ENCODE measurements at places on chromosomes 5 and 9.

DNA sequence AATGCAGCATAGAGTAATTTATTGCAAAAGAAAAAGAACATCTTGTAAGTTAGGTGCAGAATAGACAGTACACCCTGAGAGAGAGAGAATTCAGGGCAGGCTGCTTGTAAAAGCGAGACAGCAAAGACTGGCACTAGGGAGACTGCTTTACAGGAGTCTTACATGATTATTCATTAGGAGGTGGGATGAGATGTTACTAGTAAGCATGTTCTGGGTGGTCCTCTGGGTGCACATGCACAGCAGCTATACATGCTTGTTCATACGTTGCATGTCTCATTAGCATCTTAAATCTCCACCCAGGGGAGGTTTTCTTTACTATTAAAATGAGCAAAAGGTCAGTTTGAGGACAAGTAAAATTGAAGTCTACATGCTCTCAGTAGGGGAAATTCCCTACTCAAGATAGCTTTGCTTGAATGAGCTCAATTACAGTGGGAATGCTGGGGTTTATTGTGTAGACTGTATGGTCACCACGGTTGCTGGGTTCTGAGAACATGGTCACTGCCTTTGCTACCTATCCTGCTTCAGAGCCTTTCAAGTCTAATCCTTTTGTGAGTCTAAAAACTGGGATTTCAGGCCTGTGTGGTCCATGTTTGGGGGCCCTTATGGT, 60.6 kb downstream of the RGS7BP start:
- DNase-seq = no peak

DNA sequence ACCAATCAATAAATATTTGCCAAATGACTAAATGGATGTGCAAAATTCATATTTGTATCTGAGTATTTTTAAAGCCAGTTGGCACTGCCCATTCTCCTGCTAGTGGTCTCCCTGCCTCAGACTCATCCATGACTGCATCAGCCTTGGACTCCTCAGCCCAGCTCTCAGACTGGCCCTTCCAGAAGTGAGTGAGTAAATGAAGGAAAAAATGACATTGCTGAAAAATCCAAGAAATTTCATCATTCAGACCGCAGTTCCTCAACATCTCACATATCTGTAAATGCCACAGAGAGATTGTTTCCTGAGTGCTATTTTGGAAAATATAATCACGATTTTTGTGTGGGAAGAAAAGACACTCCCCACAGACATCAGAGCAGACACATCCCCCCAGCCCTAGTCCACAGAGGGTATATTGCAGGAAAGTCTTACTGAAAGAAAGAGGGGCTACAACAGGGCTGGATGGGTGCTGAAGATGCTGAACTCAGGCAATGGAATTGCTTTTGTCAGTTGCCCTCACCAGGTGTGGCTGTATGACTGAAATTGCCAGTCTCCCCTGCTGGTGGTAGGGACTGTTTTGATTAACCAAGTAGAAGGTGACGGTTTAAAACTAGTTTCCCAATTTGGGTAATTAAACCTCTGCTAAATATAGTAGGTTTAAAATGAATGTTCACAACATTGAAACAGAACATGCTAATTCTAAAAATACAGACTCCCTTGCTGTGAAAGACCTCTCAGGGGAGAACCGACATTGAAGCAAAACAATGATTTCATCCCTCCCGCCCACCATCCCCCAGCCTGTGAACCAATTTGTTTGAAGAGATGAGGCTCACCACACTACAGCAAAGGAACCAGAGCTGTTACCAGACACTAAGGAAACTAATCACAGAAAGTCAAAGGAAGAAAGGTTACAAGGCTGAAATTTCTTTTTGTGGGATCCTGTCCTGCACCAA, 158.8 kb downstream of the DEPDC1B start:
- DNase-seq = no peak

- no peak for DNase-seq
Observed at GRCh38 chr5:4579679-4580078, 560.5 kb upstream of the ADAMTS16 start.

GRCh38 chr9:96554326-96554725, 65.3 kb downstream of the CDC14B start:
- no peak for DNase-seq

DNA sequence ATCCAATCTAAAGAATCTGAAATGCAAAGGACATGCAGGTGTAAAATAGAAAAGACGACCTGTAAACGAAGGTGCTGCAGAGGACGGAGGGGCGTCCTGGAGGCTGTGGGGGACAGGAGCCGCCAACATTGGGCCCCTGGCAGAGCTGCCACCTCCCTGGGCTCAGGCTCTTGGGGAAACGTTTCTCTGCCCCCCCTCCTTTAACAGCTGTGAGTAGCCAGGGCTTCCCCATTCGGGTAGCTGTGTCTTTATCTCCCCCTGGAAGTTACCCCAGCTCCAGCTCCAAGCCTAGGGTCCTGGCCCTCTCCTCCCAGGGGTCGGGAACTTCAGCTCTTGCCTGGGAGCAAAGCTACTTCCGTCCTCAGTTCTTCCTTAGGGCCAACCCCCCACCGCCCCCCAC, 51.5 kb downstream of the PSD2 start:
- DNase-seq = no peak

DNA sequence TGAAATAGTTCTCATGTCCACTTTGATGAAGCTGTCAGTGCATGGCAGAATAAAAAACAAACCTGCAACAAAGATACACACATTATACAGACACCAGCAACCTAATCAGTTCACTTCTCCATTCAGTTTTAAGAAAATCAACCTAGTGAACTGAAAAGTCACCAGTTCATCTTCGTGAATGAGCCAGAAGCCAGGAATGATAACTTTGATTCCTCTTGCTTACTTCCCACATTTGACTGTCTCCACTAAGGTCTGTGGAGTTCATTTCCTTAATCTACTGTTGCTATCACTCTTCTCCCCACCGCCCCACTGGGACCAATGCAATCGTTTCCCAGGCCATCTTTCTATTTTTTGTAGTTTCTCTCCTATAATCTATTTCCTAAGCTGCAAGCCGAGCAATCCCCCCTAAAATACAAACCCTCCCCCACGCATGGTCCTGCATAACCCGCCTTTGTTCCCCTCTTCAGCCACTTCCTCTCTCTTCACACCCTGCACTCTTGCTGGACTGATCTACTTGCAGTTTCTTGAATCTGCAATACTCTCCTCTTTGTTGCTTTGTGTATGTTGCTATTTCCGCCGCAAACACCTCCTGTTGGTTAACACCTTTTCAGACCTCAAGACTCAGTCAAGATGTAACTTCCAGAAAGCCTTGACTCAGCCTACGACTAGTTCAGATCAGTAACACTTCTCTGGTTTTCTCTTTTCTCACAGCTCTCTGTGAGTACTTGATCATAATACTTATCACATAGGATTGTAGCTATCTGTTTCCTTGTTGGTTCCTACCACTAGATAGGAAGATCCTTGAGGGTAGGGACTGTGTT, 16.6 kb downstream of the STOM start:
- peak; percentile 33 for DNase-seq

GRCh38 chr9:127919253-127919815, 2.5 kb upstream of the ST6GALNAC4 start:
- DNase-seq = no peak

GRCh38 chr5:76391014-76391413, 12.1 kb upstream of the IQGAP2 start:
- DNase-seq = no peak

- no peak for DNase-seq
Observed at GRCh38 chr5:126363658-126364057, 59.6 kb upstream of the GRAMD2B start.

DNA sequence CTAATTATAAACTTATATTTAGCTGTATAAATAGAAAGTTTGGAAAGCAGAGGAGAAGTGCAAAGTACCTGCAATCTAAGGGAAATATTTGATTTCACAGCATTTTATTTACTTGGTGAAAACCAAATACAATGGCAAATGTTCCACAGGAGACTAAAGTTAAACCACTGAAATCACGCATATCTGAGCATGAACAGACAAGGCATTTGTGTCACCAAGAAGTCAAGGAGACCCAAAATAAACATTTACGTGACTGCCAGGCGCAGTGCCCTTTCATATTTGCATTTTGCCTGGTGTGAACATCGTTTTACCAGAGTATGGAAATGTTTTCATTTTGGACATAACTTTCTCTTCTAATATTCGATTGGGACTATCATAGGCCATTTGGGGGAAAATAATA, 20.6 kb downstream of the UGCG start:
- DNase-seq = no peak

DNA sequence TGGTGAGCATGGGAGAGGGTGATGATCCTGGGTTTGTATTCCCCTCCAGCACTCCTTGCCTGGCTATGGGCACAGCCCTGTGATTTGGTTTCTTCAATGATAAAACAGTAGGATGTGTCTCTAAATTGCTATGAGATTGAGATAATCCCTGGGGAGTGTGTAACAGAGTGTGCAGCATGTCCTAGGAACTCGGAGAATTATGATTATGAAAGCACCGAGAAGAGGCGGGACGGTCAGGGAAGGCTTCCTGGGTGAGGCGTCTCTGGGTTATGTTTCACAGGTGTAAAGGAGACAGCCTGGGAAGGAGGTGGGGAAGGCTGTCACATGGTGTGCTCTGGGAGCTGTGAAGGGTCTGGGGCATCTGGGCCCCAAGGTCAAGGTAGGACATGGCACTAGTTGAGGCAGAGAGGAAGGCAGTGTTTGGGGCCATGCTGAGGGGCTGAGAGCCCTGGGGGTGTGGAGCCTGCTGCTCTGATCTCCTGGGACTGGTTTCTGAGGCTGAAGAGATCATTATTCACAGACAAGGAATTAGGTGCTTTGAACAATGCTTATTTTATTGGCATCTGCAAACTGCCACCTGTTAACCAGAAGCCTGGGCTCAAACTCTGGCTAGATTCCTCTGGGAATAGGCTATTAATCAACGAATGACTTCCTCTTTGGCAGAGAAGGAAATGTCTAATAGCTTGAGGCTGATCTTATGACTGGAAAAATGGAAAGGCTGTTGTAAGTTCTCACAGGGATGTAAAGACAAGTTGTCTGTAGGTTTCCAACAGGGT, 73.8 kb upstream of the IL12B start:
- no peak for DNase-seq

GRCh38 chr9:85427772-85428171, 314.0 kb downstream of the AGTPBP1 start:
- DNase-seq = no peak

DNA sequence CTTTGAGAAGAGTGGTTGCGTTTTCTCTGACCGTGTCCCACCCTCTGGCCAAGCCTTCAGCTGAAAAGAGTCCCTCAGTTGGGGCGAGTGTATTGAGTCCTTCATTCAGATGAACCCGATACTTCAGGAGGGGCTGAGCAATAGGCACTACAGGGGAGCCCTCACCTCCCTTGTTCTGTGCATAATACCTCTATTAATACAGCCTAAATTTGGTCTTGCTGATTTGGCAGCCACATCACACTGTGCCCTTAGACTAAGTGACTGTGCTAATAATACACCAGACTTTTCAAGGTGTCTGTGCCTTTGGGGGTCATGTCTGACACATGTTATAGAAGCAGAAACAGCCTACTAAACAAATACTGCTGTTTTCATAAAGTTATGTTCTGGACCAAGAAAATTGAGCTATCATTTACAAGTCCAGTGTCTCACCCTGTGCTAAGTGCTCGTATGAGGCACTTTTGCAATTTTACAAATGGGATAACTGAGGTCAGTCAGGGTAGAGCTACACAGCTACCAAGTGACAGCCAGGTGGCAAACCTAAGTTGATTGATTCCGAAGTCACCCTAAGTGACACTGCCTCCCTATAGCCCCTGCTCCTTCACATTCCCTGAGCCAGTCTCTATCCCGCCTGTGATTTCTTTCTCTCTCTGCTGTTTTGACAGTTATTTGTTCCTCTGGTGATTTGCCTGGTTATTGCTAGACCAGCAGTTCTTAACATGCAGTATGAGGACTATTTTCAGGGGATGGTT, 56.0 kb downstream of the RAD23B start:
- DNase-seq = no peak

DNA sequence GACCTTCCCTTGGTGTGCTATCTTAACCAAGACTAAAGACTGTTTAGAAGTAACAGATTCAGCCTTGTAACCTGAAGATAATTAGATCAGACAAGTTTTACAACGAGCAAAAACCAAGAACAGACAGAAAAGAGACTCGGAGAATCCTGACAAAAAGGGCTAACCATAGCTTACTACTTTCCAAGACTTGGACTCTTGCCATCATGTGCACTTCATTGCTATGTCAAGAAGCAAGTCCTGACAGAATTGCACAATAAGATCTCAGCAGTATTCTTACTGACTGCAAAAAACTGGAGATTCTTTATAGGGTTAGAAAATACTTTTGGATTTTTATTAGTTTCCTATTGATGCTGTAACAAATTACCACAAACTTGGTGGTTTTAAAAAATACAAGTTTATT, 1539.0 kb upstream of the NUDT12 start:
- DNase-seq = no peak

GRCh38 chr5:11496137-11496719, 408.0 kb downstream of the CTNND2 start:
- DNase-seq = no peak

DNA sequence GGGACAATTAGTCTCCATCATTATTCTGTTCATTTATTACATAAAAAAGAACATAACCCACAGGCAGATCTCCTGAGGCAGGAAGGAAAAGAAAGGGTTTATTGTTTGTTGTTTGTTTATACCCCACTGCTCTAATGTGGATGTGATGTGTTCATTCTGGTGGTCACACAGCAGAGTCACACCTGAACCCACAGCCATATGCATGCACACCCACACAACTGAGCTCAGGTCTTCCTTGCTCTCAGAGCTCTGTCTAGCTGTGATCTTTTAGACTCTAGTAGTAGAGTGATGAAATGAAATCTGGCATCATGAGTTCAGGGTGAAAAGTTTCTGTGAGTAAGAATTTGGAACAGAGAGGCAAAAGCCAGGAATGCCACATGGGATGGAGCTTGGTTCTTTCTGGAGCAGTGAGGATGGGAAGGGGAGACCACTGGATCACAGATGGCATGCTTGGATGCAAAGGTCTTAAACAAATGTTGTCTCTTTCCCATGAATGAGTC, 227.0 kb downstream of the PAPPA start:
- DNase-seq = no peak

DNA sequence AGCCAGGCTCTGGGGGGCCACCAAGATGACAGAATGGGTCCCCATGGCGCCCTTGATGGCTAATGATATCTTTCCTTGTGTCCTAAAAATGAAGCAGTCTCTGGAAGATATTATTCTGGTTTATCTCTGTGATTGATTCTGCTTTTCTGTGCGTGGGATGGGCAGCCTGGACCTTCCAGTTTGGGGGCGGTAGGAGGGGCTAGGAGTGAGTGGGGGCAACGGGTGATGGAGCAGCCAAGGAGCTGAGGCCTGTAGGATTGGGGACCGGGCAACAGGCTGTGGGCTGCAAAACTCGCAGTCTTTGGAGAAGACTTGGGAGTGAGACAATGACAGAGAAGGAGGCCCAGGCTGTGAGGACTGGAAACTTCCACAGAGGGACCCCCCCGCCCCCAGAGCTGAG, 8.8 kb downstream of the PRRX2 start:
- no peak for DNase-seq

- no peak for DNase-seq
Observed at GRCh38 chr5:37207802-37208201, 41.4 kb downstream of the CPLANE1 start.

DNA sequence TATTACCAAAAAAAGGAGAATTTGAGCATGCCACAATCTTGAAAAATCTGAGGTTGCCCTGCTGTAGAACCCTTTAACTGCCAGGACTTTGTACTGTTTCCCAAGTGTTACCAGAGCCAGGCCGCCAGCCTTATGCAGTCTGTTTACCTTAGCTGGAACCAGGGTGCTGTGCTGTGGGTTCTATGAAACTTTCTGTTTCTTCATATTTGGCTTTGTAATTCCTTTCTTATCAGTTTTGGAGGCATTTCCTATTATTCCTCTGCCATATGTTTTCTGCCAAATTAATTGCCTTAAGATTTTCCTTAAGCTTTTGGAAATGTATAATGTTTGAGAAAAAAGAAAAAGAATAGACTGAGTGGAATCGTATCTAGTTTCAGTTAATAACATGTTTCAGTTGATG, 2.1 kb downstream of the S1PR3 start:
- DNase-seq = no peak
